ENCODE measurements at places on chromosomes 3 and 15.

GRCh38 chr15:34341381-34342212, 1.3 kb downstream of the NOP10 start:
- no peak for DNase-seq

GRCh38 chr3:11591391-11592282, 52.1 kb downstream of the VGLL4 start:
- DNase-seq: no peak

GRCh38 chr15:83747050-83747717, 93.3 kb downstream of the ADAMTSL3 start:
- DNase-seq: no peak

GRCh38 chr3:184786280-184786941, 25.6 kb upstream of the VPS8 start:
- DNase-seq: no peak

DNA sequence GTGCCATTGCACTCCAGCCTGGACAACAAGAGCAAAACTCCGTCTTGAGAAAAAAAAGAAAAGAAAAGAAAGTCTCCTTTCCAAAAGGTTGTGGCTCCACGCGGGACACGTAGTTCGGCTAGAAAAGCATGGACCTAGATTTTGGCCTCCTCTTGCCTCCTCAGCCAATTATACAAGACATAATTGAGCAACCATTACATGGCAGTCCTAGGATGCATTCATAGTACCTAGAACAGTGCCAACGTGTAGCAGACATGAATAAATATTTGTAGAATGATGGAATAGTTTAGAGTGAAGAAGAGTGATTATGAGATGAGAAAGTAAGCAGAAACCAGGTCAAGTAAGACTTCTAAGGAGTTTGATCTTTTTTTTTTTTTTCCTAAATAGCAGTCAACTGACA, 112.5 kb downstream of the ZNF609 start:
- no peak for DNase-seq

GRCh38 chr15:70902107-70902506, 9.5 kb downstream of the LRRC49 start:
- DNase-seq: no peak

GRCh38 chr3:134380249-134380648, 6.0 kb upstream of the AMOTL2 start:
- DNase-seq: no peak

DNA sequence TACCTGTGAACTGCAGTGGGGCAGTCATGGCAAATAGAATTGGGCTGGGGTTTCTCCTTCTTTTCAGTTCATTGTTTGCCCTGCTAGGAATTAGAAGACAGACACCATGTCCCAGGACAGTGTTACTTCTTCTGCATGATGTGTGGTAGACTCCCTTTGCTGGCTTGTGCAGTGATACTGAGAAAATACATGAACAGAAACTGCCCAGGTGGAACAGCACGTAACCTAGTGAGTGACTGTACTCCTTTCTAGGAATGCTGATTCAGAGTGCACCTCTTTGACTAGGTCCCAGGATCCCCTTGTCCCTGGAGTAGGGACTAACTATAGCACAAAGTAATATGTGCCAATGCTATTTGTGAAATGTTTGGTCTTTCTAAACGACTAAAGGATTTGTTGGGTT, 10.7 kb upstream of the SLC22A13 start:
- no peak for DNase-seq

DNA sequence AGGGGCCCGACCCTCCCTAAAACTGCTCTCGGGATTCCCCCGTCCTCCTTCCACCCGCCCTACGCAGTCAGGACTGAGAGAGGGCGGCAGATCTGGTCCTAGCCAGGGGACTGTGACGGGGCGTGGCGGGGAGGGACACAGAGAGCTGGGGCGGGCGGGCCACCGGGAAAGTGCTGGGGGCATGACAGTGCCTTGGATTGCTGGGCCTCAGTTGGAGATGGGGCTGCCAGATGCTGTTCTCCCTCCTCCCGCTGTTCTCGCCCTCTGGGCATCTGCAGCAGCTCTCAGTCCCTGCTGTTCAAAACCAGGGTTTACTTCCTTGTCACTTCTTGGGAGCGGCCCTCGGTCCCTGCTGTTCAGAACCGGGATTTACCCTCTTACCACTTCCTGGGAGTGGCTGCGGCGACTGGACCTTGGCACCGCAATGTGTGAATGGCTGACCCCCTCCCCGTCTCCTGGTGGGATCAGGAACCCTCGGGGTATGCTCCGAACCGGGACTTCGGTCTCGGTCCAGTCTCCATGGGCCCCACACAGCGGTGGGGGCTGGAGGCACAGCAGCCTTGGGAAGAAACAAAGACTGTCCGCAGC, 1.8 kb upstream of the RPP25 start:
- no peak for DNase-seq

GRCh38 chr15:77527164-77527778, 105.4 kb downstream of the LINGO1 start:
- DNase-seq: no peak

- no peak for DNase-seq
These were observed 14.6 kb downstream of the ZNF710 start for GRCh38 chr15:90015749-90016148.

- DNase-seq: peak; percentile 6
These were observed 98.9 kb upstream of the TLE3 start for GRCh38 chr15:70196372-70197316.

- no peak for DNase-seq
These were observed 67.9 kb downstream of the ULK4 start for GRCh38 chr3:41893977-41894376.

- DNase-seq: no peak
These were observed 17.6 kb downstream of the ADAM10 start for GRCh38 chr15:58731756-58732535.

- no peak for DNase-seq
These were observed 9.4 kb downstream of the NAA50 start for GRCh38 chr3:113736548-113737089.

DNA sequence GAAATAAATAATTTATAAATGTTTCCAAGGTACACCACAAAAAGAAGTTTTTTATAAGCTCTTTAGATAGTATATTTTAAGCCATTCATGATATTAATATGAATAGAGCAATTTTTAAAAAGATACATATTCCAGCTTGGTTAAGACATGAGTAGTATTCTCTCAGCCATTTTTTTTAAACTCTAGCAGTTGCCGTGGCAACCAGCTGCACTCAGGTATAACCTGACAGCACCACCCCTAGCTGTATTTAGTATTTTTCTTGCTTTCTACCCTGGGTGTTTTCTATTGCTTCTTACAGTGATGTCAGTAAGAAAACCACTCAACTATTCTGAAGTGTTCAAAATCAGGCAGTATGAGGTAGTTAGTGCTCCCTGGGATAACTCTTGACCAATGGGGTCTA, 496.3 kb upstream of the CNTN3 start:
- DNase-seq: no peak

GRCh38 chr3:46517016-46517783, 19.4 kb downstream of the RTP3 start:
- no peak for DNase-seq

DNA sequence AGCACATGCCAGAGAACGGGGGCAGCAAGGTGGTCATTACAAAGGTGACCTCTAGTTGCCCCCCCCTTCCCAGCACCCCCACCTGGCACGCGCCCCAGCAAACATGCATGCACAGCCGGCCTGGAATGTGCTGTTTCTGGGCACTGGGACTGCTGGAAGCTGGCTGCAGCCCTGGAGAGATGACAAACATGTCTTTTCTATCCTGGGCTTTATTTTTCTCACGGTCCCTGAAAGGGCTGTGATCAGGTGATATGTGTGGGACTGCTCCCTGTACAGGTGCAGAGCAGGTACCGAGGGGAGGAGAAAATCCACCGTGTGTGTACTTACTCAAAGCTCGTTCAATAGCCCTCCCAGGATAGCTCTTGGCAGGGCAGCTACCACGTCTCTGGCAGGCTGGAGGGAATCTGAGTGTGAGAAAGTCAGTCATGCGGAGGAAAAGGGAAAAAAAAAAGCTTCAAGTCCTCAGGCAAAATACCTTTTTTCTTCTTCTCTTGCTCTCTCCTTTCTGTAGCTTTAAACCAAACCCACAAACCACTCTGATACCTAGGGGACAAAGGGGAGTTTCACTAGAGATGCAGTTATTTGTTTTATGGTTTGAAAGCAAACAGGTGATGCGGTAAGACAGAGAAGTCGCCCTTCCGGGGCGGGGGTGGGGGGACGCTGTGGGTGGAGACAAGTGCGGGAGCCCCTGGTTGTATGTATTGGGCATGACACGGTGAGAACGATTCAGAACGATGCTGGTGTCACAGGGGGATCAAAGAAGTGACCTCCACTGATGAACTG, 5.0 kb upstream of the HES1 start:
- no peak for DNase-seq

GRCh38 chr15:35243758-35244157, 158.7 kb upstream of the NANOGP8 start:
- no peak for DNase-seq

- DNase-seq: no peak
These were observed 89.3 kb downstream of the FOXP1 start for GRCh38 chr3:71494212-71494611.

DNA sequence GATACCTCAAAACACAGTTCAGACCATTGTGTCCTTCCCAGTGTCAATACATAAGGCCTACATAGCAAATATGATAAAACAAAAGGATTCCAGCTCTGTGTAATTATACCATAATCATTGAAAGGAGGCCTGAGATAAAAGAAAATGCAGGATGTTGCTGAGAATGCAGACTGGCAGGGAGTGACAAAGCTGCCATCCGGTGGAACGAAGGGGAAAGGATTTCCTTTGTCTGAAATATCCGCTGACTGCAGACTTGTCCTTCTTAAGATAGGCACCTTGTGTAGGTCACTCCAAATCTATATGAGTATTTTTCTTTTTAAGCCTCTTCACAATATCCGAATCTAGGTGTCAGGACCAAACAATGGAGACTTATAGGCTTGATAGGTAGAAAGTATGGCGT, 108.0 kb downstream of the KCNH8 start:
- DNase-seq: no peak

DNA sequence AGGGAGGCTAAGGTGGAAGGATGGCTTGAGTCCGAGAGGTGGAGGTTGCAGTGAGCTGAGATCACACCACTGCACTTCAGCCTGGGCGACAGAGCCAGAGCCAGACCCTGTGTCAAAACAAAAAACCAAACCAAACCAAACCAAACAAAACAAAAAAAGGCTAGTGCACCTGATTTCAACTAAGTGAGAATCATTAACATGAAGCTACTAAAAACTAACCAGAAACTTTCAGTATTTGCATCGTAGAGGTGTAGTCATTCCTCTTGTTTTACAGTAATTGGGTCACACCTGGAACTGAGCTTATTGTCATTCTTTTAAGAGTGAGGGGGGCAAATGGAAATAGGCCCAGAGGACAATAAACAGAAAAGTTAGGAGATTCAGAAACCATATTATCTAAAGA, 58.5 kb downstream of the ST6GAL1 start:
- DNase-seq: no peak

DNA sequence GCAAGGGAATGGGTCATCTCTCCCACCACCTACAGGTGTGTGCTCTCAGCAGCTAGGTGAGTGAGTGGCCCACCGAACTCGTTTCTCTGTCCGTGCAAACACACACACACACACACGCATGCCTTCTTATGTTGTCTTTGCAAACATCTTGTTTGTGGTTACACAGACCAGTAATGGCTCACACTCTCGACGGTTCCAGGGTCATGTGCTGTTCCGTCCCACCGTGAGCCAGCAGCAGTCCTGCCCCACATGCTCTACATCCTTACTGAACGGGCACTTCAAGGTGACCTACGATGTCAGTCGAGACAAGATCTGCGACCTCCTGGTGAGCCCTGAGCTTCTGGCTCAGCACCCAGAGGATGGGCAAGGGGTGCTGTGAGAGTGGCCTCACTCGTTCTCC, 4.3 kb downstream of the ITIH1 start:
- DNase-seq: no peak

DNA sequence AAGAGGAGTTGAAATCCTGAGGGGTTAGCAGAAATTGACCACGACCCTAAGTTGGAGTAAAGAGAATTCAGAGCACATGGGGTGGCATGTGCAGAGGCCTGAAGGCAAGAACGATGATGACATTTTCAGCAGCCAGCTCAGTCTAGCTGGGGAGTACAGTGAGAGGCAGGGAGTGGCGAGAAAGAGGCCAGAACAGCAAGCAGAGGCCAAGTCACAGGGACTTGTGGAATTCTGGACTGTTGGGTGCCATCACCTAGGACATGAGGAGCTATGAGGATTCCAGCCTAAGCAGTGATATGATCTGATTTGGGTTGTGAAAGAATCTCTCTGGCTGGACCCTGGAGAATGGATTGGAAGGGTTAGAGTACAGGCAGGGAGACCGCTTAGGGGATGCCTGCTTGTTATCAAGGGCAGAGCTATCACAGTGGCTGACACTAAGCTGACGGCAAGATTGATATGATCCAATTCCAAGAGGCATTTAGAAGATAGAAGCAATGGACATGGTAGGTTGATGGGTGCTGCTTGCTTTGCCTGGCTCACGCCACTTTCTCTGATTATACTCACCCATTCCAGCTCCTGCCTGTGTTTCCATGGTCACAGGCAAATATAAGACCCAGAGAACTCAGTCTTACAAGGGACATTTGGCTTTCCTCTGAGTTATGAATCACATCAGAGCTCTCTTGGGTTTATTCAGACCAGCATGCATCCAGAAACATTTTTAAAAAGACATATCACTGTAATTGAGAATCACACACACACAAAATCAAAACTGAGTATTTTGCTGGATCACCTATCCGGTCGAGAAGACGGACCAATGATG, 66.4 kb downstream of the LRTM1 start:
- DNase-seq: no peak
